CD4-positive, alpha-beta T cell treated with Interleukin-4 for 4 hours (primary cell): ENCODE measurements at places on chromosomes 3 and 15.

DNA sequence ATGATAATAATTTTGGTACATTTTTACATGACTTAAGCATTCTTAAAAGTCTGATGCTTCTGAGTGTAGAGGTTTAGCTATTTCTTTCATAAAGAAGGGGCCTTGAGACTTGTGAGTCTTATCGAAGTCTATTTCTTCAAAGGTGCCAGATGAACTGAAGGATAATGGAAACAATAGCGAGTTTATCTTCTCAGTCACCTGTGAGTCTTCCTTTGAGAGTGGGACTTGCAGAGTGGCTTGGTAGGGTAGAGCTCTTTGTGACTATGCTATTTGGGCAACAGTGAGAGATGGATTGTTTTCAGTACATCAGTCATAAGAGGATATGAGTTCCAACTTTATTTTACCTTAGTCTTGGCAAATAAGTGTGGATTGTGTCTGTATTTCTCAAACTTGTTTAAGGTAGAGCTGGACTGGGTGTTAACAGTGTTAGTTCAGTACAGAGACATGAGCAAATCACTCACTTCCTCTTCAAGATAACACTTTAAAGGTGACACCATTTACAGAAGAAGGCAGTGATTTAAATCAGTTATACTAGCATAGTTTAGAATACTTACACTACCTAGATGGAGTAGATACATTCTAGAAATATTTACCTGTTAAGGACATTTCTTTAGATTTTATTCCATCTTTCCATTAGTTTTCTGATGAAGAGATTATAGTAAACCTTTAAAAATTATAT, 3.2 kb downstream of the AKAP13 start:
- peak; percentile 24 for DNase-seq

DNA sequence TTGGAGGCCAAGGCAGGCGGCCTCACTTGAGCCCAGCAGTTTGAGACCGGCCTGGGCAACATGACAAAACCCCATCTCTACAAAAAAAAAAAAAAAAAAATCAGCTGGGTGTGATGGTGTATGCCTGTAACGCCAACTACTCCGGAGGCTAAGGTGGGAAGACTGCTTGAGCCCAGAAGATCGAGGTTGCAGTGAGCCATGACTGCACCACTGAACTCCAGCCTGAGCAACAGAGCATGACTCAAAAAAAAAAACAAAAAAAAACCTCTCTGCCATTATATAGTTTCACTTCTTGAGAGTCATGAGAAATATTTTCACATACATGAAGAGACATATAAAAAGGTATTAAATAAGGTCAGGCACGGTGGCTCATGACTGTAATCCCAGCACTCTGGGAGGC, 45.9 kb upstream of the CP start:
- no peak for DNase-seq

- peak; percentile 81 for DNase-seq
Measured at GRCh38 chr3:50192689-50193141, 1.3 kb downstream of the GNAT1 start.

GRCh38 chr15:57554812-57555179, 36.9 kb upstream of the MYZAP start:
- DNase-seq, result no peak

DNA sequence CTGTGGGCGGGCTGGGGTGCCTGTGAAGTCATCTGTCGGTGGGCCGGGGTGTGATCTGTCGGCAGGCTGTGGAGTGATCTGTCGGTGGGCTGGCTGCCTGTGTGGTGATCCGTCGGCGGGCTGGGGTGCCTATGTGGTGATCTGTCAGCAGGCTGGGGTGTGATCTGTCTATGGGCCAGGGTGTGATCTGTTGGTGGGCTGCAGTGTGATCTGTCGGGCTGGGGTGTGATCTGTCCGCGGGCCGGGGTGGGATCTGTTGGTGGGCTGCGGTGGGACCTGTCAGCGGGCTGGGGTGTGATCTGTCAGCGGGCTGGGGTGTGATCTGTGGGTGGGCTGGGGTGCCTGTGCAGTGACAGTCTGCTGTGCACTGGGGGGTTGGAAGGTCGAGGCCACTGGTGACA, 204.5 kb downstream of the XXYLT1 start:
- no peak for DNase-seq

- peak; percentile 79 for DNase-seq
Measured at GRCh38 chr3:129690406-129690805, 83.9 kb upstream of the PLXND1 start.

GRCh38 chr15:37880009-37880834, 54.2 kb upstream of the TMCO5A start:
- no peak for DNase-seq

GRCh38 chr3:79414806-79415205, 353.0 kb downstream of the ROBO1 start:
- no peak for DNase-seq

DNA sequence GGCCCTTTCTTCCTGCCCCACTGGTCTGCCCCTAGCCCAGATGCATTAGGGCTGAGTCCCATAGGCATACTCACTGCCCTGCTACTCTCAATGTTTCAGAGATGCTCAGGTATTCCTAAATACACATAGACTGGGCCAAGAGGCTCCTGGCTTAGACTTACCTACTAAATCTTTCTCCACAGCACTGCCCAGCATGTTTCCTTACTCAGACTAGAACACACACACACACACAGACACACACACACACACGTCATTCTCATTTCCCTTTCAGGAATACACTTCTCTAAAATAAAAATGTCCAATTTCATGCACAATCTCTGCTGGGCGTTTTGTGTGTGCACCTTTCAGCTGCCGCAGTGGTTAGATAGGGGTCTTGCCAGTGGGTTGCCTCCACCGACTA, 175.7 kb downstream of the FAM43A start:
- DNase-seq, result no peak
